T-helper 17 cell (primary cell): ENCODE measurements at places on chromosomes 1 and 21.

DNA sequence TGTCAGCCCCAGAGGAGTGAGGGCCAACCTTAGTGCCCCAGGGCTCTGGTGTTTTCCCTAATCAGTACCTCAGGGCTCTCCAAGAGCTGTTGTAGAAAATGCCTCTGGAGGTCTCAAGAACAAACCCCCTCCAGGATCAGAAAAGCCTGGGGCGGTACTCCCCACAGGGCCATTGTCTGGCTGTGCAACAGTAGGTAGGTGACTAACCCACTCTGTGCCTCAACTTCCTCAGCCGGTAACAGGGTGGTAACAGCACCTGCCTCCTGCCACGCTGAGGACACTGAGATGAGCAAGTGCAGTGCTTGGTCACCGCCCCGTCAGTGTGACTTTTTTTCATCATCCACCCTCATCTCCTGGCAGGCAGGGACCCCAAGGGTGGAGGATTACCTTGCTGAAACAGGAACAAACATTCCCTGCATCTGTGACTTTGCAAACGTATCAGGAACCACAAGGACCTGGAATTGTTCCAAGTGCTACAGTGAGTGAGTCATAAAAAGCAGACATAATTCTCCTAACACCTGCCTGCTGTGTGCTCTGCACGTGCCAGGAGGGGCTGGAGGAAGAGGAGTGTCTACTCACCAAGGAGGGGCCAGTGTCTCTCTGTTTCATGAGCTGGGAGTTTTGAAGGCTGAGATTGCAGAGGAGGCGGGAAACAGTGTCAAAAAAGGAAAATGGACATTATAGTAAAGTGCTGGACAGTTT is 440.8 kb downstream of the NPHP4 start:
- DNase-seq = no peak

- DNase-seq = no peak
Measured at GRCh38 chr1:227998374-227999055, 8.3 kb upstream of the WNT3A start.

- no peak for DNase-seq
Measured at GRCh38 chr1:163315773-163316374, 5.9 kb upstream of the NUF2 start.

GRCh38 chr1:22491995-22492715 is 40.5 kb downstream of the ZBTB40 start:
- DNase-seq = no peak

- peak; percentile 4 for DNase-seq
Measured at GRCh38 chr1:109761227-109762038, 2.3 kb downstream of the EPS8L3 start.

DNA sequence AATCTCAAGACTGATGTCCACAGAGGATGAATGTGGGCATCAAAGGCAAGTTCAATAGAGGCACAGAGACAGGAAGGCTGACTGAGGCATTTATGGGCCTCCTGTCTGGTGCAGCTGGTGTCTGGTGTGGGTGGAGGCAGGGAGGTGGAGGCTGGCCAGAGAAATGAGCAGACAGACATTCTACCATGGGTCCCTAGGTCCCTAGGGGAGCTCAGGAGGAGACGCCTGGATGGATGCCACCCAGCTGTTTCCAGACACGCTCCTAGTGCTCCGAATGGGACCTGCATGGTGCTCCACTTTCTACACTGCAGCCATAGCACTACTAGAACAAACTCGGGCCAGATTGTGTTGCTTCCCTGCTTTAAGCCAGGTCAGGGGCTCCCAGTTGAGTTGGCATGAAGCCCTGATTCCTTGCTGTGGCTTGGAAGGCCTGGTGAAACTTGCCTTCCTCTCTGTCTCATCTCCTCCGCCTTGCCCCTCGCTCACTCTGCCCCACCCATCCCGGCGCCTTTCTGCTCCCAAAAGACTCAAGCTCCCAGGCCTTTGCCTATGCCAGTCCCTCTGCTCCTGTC is 25.3 kb downstream of the PADI2 start:
- DNase-seq = no peak

DNA sequence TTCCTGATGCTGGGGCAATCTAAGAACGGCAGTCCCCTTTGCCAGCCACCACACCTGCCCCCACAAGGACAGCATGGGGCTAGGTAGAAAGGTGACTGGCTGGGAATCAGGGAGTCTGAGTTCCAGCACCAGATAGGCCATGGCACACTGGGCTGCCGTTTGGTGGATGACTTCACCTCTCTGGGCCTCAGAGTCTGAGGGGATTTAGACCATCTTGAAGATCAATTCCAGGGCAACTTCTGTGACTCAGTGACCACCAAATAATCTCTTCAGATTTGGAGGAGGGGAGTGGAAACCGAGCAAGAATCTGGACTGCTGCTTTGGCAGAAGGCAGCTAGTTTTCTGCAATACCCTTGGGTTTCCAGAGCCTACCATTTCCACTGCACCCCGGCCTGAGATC is 92.1 kb upstream of the EDN2 start:
- no peak for DNase-seq

GRCh38 chr1:117106478-117106877 is 15.1 kb downstream of the TRIM45 start:
- DNase-seq = no peak

DNA sequence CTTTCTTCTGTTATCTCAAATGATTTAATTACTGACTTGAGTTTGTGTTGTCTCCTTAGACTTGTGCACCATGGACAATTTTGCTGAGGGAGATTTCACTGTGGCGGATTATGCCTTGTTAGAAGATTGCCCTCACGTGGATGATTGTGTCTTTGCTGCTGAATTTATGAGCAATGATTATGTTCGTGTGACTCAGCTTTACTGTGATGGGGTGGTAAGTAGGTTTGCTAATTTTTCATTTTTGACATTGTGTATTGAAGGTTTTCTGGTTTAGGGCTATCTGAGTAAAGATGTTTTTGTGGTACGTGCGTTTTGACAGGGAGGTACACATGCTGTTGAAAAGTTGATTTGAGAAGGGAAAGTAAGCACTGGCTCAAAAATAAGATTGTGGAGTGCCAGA is 14.1 kb downstream of the TTC3 start:
- DNase-seq = no peak

GRCh38 chr1:19758227-19758830 is 41.4 kb downstream of the TMCO4 start:
- no peak for DNase-seq

GRCh38 chr1:117635805-117636204 is 30.0 kb downstream of the TENT5C start:
- no peak for DNase-seq

- no peak for DNase-seq
Measured at GRCh38 chr1:58932859-58933598, 149.2 kb upstream of the JUN start.

DNA sequence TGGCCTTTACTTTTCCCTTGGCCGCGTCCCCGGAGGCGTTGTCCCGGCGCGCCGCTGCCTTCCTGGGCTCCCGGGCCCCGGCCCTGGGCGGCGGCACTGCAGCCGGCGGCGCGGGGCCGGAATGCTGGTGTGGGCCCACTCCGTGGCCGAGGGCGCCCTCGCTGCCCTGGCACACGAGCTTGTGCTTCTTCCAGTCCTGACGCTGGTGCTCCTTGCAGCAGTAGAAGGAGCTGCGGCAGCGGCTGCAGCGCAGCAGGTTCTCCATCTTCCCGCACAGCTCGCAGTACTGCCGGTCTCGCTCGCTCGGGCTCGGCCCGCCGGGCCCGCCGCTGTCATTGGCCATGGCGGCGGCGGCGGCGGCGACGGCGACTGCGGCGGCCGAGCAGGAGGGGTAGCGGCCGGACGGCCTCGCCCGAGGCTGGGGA is 529 bp downstream of the EGLN1 start:
- peak; percentile 44 for DNase-seq
